Effector memory CD4-positive, alpha-beta T cell (primary cell): ENCODE measurements at places on chromosomes 4 and X.
A peak's percentile ranks its signal among the peaks of the same experiment; 100 is the strongest.

- DNase-seq: no peak
- H3K4me1 ChIP-seq: peaks cover 8% of the 10 kb centered on the region
- H3K27ac ChIP-seq: no peak overlapping the region
- no peak overlapping the region for H3K4me3 ChIP-seq
- H3K27me3 ChIP-seq: no peaks in the 10 kb centered on the region
Measured at GRCh38 chrX:136193771-136194170, 46.4 kb downstream of the FHL1 start.

DNA sequence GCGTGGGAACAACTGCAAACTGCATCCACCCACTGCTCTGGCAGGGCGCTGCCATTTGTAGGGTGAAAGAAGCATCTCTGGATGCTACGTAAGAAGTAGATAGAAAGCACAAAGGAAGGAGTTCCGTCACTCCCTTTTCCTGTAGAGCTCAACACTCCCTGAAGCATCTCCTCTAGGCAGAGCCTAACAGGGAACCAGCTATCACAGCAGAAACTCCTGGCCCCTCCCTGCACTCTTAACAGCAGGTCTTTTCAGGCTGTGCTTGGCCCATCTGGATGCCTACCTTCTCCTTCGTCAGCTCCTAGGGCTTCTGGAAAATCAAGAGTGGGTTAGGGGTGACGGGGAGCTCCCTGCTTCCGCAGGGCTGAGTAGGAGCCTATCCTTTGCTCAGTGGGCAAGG lies 112.9 kb upstream of the TLL1 start:
- no peaks in the 10 kb centered on the region for H3K4me1 ChIP-seq
- H3K27ac ChIP-seq: no peak overlapping the region
- H3K27me3 ChIP-seq: no peaks in the 10 kb centered on the region
- H3K4me3 ChIP-seq: no peak overlapping the region

GRCh38 chrX:16870862-16871815 lies 977 bp upstream of the RBBP7 start:
- peak overlapping the region; percentile 78 for H3K4me3 ChIP-seq
- DNase-seq: no peak
- no peaks in the 10 kb centered on the region for H3K36me3 ChIP-seq
- peak overlapping the region; percentile 71 for H3K27ac ChIP-seq

- DNase-seq: no peak
- no peak overlapping the region for H3K27ac ChIP-seq
- no peaks in the 10 kb centered on the region for H3K4me1 ChIP-seq
- H3K27me3 ChIP-seq: no peaks in the 10 kb centered on the region
- H3K36me3 ChIP-seq: no peaks in the 10 kb centered on the region
Measured at GRCh38 chr4:150136036-150136435, 57.8 kb downstream of the DCLK2 start.

DNA sequence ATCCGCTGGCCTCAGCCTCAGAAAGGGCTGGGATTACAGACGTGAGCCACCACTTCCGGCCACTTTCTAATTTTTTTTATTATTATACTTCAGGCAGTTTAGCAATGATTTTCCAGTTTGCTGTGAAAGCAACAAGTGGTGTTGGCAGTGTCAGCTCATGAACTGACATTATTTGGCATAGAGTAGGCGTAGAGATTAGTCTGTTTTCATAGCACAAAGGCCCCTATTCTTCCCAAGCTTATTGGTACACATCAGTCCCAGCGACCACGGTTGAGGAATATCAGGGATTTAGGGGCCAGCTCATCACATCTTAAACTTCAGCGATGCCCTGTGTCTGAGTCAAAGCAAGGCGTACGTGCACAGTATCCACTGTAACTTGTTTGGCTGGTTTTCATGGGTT lies 53.0 kb upstream of the RASSF6 start:
- H3K36me3 ChIP-seq: no peaks in the 10 kb centered on the region
- H3K27ac ChIP-seq: no peak overlapping the region
- H3K4me3 ChIP-seq: no peak overlapping the region
- no peaks in the 10 kb centered on the region for H3K27me3 ChIP-seq

GRCh38 chr4:94475794-94476193 lies 24.1 kb downstream of the PDLIM5 start:
- H3K27ac ChIP-seq: no peak overlapping the region
- no peak for DNase-seq
- no peak overlapping the region for H3K4me3 ChIP-seq
- H3K27me3 ChIP-seq: no peaks in the 10 kb centered on the region
- H3K36me3 ChIP-seq: no peaks in the 10 kb centered on the region

DNA sequence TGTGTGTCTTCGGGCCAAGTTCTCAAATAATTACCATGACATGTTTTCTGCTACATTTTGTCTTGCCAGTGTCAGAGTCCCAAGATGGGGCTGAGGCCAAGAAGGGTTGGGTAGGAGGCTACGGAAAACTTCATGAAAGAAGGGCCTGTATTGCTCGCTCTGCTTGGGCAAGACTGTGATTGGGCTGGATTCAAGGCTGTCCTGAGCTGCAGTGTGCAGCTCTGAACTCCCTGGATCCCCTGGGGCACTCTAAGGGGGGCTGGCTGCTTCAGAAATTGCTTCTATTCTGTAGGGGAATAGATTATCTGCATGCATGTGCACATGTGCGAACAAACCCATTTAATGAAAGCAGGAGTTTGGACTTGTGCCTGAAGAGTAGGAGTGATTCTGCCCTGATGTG lies 13.6 kb downstream of the TSPAN6 start:
- H3K36me3 ChIP-seq: no peaks in the 10 kb centered on the region
- no peak overlapping the region for H3K27ac ChIP-seq
- no peaks in the 10 kb centered on the region for H3K4me1 ChIP-seq
- DNase-seq: no peak
- no peaks in the 10 kb centered on the region for H3K27me3 ChIP-seq

DNA sequence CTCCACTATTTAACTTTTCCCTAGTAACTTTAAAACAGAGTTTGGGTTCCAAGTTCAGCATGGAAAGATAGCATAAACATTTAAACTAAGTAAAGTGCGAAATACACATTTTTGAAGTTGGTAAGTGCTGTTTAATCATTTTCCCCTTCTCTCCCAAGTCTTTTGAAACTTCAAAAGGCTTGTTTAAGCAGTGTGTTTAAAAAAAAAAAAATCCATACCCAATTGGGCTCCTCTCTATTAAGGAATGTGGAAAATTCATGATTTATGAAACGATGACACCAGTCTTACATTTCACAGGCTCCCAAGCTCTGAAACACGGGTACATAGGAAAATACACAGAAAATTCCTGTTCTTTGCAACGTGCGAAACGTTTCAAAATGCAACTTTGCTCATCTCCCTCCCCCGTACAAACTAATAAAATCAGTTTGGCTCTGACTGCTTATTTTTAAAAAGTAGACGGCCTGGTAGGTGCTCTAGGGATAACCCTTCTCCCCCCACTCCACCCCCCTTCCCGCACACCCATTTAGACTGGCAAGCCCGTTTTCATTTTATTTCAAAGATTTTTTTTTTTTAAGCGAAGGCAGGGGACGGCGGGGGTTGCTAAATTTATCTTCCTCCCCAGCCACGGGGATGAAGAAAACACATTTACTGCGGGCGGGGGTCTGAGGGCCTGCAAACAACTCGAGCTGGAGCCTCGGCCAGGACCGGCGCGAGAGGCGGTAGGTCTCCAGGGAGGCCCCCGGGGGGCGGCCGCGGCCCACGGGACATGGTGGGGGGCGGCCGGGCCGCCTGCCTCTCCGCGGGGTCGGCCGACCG lies 786 bp upstream of the ZFX start:
- H3K27me3 ChIP-seq: no peaks in the 10 kb centered on the region
- peak overlapping the region; percentile 56 for H3K4me3 ChIP-seq
- DNase-seq: no peak
- H3K4me1 ChIP-seq: peaks cover 17% of the 10 kb centered on the region
- peak overlapping the region; percentile 94 for H3K27ac ChIP-seq

DNA sequence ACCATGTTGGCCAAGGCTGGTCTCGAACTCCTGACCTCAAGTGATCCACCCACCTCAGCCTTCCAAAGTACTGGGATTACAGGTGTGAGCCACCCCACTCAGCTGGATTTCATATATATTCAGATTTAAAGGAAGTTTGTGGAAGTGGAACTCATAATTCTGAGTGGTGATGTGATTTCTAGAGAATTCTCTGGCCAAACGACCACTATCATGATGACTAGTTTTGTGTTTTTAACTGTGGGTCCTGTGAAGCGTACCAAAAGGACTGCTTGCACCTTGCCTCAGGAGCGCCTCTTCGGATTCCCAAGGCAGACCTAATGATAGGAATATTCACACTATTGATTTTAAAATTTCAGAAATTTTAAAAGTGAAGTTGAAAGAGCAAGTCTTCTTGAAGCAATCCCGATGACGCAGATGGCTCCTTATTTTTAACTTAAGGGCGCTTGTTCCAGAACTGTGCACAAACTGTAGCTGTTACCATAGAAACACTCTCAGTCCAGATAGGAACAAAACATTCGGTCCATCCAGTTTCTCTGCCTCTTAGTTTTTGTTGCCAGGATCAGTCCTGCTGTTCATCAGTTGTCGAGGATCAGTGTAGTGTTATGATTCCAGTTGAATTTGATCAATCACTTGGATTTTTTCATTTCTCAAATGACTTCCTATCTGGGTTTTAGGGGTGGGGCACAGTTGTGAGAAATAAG lies 51.7 kb upstream of the CLCN4 start:
- DNase-seq: no peak
- no peak overlapping the region for H3K4me3 ChIP-seq
- no peaks in the 10 kb centered on the region for H3K36me3 ChIP-seq
- H3K27ac ChIP-seq: no peak overlapping the region
- H3K4me1 ChIP-seq: peaks cover 20% of the 10 kb centered on the region

GRCh38 chrX:14930663-14931062 lies 57.4 kb downstream of the MOSPD2 start:
- H3K27me3 ChIP-seq: no peaks in the 10 kb centered on the region
- H3K4me1 ChIP-seq: no peaks in the 10 kb centered on the region
- no peaks in the 10 kb centered on the region for H3K36me3 ChIP-seq
- H3K27ac ChIP-seq: no peak overlapping the region
- no peak overlapping the region for H3K4me3 ChIP-seq
- DNase-seq: no peak

- no peaks in the 10 kb centered on the region for H3K4me1 ChIP-seq
- no peaks in the 10 kb centered on the region for H3K27me3 ChIP-seq
- no peaks in the 10 kb centered on the region for H3K36me3 ChIP-seq
Measured at GRCh38 chrX:119421016-119421705, 22.0 kb downstream of the SLC25A43 start.

- H3K4me1 ChIP-seq: no peaks in the 10 kb centered on the region
- H3K4me3 ChIP-seq: no peak overlapping the region
- H3K36me3 ChIP-seq: no peaks in the 10 kb centered on the region
- no peaks in the 10 kb centered on the region for H3K27me3 ChIP-seq
- no peak overlapping the region for H3K27ac ChIP-seq
- no peak for DNase-seq
Measured at GRCh38 chr4:94548571-94548970, 96.8 kb downstream of the PDLIM5 start.

DNA sequence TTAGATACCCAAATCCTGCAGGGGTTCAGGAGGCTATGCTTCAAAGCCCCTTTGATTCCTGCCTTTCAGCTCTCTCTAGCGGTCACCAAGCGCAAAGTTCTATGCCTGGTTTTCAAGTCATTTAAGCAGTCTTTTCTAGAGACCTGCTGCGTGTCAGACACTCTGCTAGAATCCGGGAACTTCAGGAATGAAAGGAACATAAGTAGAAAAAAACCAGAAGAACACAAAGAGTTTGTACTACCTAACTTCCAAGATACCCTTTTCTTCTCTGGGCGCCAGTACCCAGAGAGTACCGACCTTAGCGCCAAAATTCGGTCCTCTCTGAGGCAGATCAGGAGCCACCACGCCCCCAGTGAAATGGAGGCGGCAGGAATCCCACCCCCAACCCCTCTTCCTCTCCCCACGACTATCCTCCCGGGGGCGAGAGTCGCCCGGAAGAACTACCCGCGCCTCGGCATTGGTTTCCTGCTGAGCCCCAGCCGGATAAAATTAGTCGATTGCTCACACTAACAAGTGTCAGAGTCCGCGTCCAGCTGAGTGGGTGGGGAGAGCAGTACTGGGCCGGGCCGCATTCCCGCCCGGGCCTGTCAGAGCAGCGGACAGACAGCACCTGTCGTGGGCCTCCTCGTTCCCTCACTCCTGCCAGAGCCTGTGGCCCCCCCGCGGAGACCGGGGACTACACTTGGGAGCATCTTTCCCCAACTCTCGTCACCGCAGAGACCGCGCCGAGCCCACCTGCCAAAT lies 78.8 kb downstream of the RLIM start:
- peak overlapping the region; percentile 61 for H3K4me3 ChIP-seq
- H3K27me3 ChIP-seq: no peaks in the 10 kb centered on the region

GRCh38 chrX:100819534-100819836 lies 706 bp upstream of the CSTF2 start:
- DNase-seq: no peak
- no peaks in the 10 kb centered on the region for H3K27me3 ChIP-seq
- H3K4me1 ChIP-seq: no peaks in the 10 kb centered on the region

GRCh38 chr4:101125045-101125942 lies 222.0 kb downstream of the PPP3CA start:
- H3K4me3 ChIP-seq: no peak overlapping the region
- no peaks in the 10 kb centered on the region for H3K36me3 ChIP-seq
- no peak overlapping the region for H3K27ac ChIP-seq
- no peaks in the 10 kb centered on the region for H3K4me1 ChIP-seq

GRCh38 chrX:37815366-37815765 lies 32.0 kb downstream of the DYNLT3 start:
- H3K4me3 ChIP-seq: no peak overlapping the region
- DNase-seq: no peak
- H3K27ac ChIP-seq: no peak overlapping the region
- no peaks in the 10 kb centered on the region for H3K27me3 ChIP-seq

DNA sequence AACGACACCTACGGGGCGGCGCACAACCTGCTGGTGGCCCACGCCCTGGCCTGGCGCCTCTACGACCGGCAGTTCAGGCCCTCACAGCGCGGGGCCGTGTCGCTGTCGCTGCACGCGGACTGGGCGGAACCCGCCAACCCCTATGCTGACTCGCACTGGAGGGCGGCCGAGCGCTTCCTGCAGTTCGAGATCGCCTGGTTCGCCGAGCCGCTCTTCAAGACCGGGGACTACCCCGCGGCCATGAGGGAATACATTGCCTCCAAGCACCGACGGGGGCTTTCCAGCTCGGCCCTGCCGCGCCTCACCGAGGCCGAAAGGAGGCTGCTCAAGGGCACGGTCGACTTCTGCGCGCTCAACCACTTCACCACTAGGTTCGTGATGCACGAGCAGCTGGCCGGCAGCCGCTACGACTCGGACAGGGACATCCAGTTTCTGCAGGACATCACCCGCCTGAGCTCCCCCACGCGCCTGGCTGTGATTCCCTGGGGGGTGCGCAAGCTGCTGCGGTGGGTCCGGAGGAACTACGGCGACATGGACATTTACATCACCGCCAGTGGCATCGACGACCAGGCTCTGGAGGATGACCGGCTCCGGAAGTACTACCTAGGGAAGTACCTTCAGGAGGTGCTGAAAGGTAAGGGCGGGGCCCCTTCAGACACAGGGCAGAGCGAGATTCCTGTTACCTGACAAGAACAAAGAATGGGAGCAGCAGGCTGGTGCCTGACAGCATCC lies 11.7 kb downstream of the RPL9 start:
- peaks cover 7% of the 10 kb centered on the region for H3K36me3 ChIP-seq
- peak overlapping the region; percentile 52 for H3K4me3 ChIP-seq
- H3K4me1 ChIP-seq: peaks cover 6% of the 10 kb centered on the region
- H3K27ac ChIP-seq: no peak overlapping the region
